ENCODE measurements at places on chromosomes 6 and 20.

- DNase-seq, result no peak
These were observed 161.0 kb downstream of the ASCC3 start for GRCh38 chr6:100719883-100720682.

DNA sequence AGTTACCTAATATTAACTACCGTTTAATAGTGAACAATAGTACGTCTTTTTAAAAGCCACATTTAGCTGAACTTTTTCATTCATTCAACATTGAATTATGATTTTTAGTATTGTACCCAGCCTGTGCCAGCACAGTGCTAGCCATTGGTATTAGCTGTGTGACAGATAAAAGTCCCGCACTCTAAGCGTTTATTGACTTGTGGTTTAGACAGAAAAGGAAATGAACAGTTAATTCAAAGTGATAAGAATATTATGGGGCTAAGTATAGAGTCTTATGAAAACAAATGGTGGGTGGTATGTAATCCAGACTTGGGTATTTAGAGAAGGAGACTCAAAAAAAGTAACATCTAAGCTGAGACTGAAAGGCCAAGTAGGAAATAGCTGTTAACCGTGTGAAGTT lies 202.3 kb downstream of the RPS12 start:
- DNase-seq, result no peak

GRCh38 chr6:120112980-120113379 lies 763.4 kb upstream of the MAN1A1 start:
- no peak for DNase-seq

- DNase-seq, result no peak
These were observed 7.4 kb downstream of the GMEB2 start for GRCh38 chr20:63619505-63619904.

- no peak for DNase-seq
These were observed 37.3 kb downstream of the BLTP3A start for GRCh38 chr6:34829137-34829536.

DNA sequence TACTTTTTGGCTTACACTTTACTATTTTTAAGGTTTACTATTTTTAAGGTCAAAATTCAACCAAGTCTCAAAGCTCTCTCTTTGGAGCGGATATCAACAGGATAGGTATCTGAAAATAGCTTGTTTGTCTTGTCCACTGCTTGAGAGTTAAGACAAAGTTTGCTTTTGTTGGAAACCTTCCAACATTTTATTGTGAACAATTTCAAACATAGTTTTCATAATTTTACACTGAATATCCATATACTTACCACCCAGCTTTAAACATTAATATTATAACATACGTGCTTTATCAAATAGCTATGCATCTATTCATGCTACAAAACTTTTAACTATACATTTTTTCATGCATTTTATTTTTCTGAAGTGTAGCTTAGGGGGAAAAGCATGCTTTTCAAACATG lies 109.9 kb downstream of the FYN start:
- DNase-seq, result no peak

GRCh38 chr6:22666021-22666420 lies 96.7 kb downstream of the HDGFL1 start:
- DNase-seq, result no peak

DNA sequence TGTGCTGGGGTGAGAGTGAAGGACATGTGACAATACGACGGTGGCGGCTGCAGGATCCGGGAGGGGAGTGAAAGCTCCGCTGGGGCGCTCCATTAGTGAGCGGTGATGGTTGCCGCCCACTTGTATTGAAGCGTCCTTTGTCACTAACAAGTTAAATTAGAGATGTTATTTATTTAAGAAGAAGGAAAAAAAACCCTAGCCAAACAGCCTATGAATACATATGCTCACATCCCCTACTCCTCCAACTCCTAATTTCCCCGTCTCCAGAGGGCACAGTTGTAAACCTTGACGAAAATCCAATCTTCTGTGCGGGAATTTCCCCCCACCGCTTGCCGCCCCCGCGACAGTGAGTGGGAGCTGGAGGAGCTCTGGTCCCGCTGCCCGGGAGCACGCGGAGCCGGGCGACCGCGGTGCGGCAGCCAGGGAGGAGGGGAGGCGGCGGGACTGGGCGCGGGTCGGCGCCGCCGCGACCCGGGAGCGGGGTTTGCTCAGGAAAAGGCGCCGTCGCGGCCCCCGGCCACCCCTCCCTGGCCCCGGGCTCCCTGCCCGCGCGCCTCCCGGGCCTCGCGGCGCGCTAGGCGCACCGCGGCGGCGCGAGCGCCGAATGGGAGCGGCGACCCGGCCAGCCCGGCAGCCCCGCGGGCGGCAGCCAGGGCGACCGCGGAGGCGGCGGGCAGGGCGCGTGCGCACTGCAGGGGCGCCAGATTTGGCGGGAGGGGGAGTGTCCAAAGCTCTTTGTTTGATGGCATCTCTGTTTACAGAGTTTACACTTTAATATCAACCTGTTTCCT lies at the start of gene MYB:
MYB (plus strand) TSS at position 767 of the 791 bp plus-strand sequence. CDS start 206 bp downstream, outside the sequence.
- DNase-seq, result peak; percentile 83

GRCh38 chr6:20159781-20160540 lies 52.3 kb downstream of the MBOAT1 start:
- DNase-seq, result no peak

GRCh38 chr6:37204014-37204751 lies 34.2 kb downstream of the PIM1 start:
- no peak for DNase-seq

DNA sequence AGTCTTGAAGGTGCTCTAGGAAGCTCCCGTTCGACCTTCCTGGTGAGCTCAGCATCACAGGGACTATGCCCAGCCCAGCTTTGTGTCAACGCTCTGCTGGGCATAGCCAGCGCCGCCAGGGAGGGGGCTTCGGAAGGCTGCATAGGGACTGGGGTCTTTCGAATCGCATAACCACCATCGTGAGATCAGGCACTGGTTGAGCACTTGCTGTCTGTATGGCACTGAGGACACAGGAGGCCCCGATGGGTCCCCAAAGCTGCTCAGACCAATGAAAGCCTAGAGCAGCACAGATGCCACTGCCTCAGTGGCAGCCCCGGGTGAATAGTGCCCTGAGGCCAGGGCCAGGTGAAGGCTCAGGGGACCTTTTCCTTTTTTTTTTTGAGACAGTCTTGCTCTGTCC lies 96.7 kb downstream of the TAF4 start:
- DNase-seq, result no peak

- DNase-seq, result no peak
These were observed 108.4 kb downstream of the JAG1 start for GRCh38 chr20:10565191-10565921.

DNA sequence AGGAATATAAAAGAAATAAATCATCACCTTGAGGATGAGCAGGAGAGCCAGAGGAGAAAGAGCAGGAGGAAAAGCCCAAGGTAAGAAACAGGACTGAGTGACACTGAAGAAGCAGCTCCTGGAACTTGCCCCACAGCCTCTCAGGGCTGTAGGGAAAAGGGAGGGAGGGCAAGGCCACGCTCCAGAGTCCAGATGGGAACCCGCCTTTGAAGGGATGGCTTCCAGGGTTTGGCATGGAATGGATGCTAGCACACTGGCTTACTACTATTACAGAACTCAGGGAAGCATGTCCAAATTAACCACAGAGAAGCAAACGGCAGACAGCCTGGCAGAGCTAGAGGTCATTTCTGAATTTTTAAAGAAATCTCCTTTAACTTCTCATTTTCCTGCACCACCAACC lies 26.8 kb downstream of the RALGAPA2 start:
- DNase-seq, result no peak

DNA sequence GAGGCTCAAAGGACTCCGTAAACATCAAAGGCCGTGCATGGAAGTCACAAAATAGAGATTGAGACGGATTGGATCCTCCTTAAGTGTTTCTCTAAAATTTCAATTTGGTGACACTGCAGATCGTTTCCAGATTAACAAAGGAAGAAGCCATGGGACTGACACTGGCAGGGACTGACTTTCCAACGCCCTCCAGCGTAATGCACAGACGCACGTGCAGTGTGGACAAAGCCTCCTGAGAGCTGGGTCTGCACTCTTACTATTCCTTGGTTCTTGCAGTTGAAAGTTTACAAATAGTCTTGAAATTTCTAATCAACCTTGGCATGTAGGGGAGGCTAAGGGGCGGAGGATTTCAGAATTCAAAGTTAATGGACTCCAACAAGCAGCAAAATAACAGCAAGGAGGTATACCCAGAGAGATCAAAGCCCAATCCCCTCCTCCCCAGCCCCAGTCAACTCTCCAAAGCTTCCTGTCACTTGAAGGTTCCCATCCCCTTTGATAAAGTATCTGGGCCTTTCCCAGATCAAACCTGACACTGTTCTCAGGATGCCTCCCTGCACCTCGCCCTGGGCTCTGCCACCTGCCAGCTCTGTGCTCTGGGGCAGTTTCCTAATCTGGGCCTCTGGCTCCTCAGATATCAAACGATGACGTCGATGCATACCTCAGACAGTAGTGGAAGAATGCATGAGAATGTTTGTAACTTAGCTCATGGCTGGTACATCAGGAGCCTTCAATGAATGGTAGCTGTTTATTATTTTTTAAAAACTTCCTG lies 106.5 kb upstream of the TRAF3IP2 start:
- DNase-seq, result no peak

DNA sequence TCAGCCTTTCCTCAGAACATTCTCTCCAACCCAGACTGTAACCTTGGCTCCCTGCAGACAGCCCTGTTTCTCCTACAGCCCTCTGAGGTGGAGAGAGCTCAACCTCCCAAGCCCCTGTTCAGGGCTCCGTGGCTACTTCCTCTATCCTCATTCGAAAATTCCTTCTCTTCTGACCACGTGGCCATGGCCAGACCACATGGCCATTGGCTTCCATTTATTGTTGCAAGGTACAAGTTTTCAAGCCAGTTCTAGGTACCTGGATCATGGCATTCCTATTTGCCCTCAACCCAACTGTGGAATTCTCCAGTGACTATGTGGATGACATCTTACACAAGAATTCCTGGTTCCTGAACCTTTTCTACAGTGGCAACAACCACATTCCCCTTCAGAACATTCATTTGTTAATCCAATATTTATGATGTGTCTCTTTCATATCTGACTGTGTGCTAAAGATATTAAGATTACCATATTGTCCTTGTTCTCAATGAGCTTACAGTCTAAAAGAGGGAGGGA lies 161.9 kb downstream of the GMPR start:
- no peak for DNase-seq

DNA sequence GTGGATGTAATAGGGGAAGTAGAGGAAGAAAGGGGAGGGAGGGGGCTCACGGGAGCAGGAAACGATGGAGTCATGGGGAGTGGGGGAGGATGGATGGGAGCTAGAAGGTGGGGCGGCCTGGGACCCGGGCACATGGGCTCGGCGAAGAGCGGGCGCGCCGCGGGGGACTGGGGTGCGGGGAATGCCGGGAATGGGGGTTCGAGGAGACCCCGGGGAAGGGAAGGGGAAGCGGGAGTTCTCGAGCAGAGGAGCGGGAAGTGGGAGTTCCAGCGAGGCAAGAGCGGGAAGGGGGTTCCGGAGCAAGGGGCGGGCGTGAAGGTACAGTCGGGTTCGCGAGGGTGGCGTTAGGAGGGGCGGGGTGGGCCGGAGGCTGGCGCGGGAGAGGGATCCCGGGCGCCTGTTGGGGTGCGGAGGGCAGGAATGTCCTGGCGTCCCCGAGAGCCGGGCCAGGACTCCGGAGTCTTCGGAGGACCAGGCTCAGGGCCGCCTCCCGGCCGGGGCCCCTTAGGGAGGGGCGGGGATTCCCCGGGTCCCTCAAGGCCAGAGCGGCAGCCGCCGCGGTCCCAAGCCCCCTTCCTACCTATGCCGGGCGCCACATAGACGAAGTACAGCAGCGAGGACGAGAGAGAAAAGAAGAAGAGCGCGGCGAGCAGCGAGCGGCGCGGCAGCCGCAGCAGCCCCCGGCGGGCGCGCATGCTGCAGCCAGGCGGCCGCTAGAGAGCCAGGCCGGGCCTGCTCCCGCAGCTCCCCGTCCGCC lies 504 bp downstream of the B4GALT5 start:
- DNase-seq, result no peak

GRCh38 chr6:41056768-41057490 lies 3.9 kb downstream of the APOBEC2 start:
- DNase-seq, result no peak

DNA sequence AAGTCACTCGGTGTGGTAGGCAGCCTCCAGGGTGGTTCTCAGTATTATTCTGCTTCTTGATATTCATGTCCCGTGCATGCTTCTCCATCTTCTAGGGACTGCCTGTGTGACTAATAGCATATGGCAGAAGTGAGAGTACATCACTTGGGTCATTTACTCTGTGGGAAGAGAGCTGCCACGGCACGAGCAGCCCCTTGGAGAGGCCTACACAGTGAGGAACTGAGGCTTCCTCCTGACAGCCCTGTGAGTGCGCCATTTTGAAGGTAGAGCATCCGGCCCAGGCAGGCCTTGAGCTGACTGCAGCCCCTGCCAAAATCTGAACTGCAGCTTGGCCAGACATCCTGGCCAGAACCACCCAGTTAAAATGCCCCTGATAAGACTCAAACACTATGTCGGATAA lies 17.3 kb upstream of the MCUR1 start:
- DNase-seq, result no peak

- DNase-seq, result no peak
These were observed 21.8 kb downstream of the ITPR3 start for GRCh38 chr6:33642897-33643296.

- no peak for DNase-seq
These were observed 11.5 kb upstream of the EEF1A1 start for GRCh38 chr6:73532293-73532692.

DNA sequence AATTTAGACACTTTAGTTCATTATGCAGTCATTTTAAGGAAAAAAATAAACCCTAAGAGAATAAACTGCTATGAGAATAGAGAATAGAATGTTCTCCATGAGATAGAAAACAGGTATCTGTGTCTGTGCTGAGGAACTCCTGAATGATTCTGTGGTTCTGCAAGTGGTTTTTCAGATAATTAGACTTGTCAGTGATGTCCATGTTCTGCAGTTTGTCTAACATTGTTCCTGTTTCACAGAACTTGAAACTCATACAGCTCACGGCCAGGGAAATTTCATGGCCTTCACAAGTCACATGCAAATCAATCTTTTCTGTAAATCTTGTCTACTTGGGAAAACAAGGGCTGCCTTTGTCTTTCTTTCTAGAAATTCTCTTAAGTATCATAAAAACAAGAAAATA lies 73.4 kb upstream of the HMGCLL1 start:
- no peak for DNase-seq

DNA sequence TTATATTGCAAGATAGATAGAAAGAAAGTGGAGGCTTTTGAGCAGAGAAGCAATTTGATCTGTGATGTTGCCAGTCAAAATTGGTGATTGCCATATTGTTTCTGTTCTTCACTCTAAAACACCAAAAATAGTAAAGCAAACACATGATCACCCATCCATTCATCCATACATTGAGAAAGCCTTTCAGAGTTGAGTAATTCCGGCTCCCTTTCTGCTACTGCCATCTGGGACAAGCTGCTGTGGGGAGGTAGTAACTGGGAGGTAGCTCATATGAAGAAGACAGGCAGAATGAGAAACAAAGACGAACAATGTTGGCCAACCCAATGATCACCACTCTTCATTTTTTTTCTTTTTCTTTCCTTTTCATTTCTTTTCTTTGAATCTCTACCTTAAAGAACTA lies 51.1 kb upstream of the HBS1L start:
- DNase-seq, result no peak

All from activated CD4-positive, alpha-beta memory T cell treated with anti-CD3 and anti-CD28 coated beads, Interleukin-2, amount 10 ng/mL, durations not matched to agents 7 days and 5 days (primary cell).